ENCODE measurements at places on chromosomes 2 and 18.
A peak's percentile ranks its signal among the peaks of the same experiment; 100 is the strongest.

DNA sequence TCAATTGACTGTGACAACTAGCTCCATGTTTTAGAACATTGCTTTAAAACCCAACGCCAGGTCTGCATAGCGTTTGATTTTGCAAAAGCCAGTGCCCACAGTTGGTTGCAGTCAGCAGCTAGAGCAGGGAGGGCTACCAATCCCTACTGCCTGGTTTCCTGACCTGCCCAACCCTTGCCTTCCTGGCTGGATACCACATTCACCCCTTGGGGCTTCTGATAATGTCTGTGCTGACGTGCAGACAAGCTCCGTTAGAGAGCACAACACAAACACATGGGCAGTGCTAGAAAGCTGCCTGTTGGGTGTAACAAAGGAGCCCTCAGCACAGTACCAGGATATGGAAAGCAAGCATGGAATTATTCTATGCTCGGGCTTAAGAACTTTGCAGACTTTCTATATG, 71.4 kb upstream of the THSD7B start:
- no peak for DNase-seq

GRCh38 chr2:95728878-95729596, 137.2 kb downstream of the TRIM43 start:
- DNase-seq, result peak; percentile 2

DNA sequence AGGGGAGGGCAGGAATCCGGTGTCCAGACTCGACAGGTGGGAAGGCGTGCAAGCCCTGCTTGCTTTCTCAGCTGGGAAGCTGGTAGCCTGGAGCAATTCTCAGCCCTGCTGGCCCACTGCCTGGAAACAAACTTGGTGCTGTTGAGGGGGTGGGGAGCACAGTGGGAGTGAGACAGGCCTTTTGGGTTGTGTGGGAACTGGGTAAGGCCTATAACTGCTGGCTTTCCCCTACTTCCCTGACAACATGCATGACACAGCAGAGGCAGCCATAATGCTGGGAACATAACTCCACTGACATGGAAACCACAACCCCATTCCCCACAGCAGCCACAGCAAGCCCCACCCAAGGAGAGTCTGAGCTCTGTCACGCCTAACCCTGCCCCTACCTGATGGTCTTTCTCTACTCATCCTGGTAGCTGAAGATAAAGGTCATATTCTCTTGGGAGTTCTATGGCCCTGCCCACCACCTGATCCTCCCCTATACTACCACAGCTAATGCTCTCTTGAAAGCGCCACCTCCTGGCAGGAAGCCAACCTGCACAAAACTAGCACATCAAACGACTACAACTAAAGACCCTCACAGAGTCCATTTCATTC, 122.9 kb upstream of the ACVR1C start:
- no peak for DNase-seq

DNA sequence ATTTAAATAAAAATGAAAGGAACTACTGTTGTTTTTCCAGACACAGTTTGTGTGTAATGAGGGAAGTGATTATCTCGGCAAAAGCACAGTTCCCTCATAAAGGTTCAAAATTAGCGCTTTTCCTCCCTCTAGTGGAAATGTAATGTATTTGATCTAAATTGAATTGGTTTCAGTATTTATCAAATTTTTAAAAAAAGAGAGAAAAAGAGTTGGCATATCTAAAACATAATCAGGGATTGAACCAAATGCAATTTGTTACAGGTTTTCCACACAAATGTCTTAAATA, 37.5 kb downstream of the CMPK2 start:
- peak; percentile 73 for DNase-seq

DNA sequence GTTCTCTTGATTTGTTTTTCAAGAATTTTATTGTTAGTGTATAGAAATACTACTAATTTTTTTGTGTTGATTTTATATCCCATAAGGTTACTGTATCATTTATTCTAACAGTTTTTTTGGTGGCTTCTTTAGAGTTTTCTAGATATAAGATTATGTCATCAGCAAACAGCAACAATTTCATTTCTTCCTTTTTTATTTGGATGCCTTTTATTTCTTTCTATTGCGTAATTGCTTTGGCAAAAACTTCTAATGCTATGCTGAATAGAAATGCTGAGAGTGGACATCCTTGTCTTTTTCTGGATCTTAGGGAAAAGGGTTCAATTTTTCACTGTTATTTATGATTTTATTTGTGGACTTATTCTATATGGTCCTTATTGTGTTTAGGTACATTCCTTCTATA, 298.8 kb downstream of the RPRM start:
- DNase-seq, result no peak

GRCh38 chr2:216721141-216721540, 25.8 kb upstream of the IGFBP5 start:
- no peak for DNase-seq

DNA sequence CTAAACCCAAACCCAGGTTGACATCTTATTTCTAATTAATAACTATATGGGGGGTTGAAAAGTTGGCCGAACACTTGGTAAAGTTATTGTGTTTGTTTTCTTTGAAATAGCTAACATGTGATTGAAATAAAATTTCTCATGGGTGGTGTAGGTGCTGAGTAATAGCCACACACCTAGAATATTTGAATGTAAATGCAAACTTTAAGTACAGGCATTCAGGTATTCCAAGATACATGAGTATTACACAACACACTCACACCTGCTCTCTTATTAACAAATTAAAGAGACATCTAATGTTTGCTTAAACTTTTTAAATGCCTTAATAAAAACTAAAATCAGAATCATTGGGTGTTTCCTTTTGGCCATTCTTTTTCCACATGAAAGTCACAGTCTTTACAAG, 165.5 kb downstream of the EHBP1 start:
- no peak for DNase-seq

- no peak for DNase-seq
These were observed 649.5 kb downstream of the SLC4A3 start for GRCh38 chr2:220276741-220277444.

GRCh38 chr2:16625759-16626158, 39.9 kb downstream of the CYRIA start:
- DNase-seq, result no peak
